ENCODE measurements at places on chromosomes 5 and 9. TPM values are rescaled to one million over a fixed set of nuclear protein-coding genes. Genes with fewer than 3 reads are reported as not detected.

AOPEP gene
- total RNA-seq, result 14.4 TPM

F2RL2 gene
- not detected for total RNA-seq

CATSPER3 gene
- total RNA-seq, result 0.18 TPM

STK32A gene
- total RNA-seq, result not detected

COL15A1 gene
- total RNA-seq, result 0.28 TPM
